ENCODE measurements at places on chromosomes 1 and 21. TPM values are rescaled to one million over a fixed set of nuclear protein-coding genes. Genes with fewer than 3 reads are reported as not detected.

GRCh38 chr1:20936621-20937020, 149.5 kb upstream of the HP1BP3 start:
- DNase-seq, result no peak

- no peak for DNase-seq
These were observed 459.1 kb downstream of the DPYD start for GRCh38 chr1:97461782-97462181.

GRCh38 chr1:176926330-176927086, 238.0 kb downstream of the ASTN1 start:
- no peak for DNase-seq

GRCh38 chr1:160954158-160955104, at the start of gene ITLN2:
Gene ITLN2, minus strand, starts transcription at chr1:160954809. Its CDS starts 68 bp downstream, at chr1:160954741.
- DNase-seq, result no peak

DNA sequence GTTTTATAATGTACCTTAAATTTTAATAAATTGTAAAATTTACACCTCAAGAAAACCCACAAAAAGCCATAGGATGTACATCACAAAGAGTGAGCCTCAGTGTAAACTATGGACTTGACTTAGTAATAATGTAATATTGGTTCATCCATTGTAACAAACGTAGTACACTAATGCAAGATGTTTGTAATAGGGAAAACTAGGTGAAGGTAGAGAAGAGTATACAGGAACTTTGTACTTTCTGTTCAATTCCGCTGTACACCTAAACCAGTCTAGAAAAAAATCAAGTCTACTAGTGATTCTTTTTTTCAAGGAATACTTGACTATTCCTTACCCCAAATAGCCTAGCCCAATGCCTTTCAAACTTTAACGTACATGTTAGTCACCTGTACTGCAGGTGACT, 222.3 kb upstream of the FGGY start:
- no peak for DNase-seq

GRCh38 chr1:187848321-187848720, 1019.6 kb downstream of the PLA2G4A start:
- no peak for DNase-seq

Gene RAB42
- total RNA-seq, result 3.0 TPM

Gene F13B
- not detected for total RNA-seq

Gene COL11A1
- total RNA-seq, result 35.0 TPM
